ENCODE measurements at places on chromosomes 5 and 9.

- no peak for DNase-seq
Measured at GRCh38 chr5:17379100-17379951, 118.7 kb upstream of the TAF11L2 start.

DNA sequence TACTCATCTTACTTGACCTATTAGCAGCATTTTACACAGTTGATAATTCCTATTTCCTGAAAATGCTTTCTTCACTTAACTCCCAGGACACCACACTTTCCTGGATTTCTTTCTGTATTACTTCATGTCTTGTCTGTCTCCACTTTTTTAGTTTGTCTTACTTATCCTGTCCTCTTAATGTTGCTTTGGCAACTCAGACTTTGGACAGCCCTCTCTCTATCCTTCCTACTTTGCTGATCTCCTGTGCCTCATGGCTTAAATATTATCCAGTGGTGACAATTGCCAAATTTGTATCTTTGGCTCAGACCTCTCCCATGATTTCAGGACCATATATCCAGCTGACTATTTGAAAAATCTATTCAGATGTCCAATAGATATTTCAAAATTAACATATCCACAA lies 39.8 kb upstream of the NUDT12 start:
- no peak for DNase-seq

GRCh38 chr9:90805006-90805996 lies 3.7 kb downstream of the SYK start:
- DNase-seq = no peak

- no peak for DNase-seq
Measured at GRCh38 chr5:93572608-93573353, 8.2 kb downstream of the NR2F1-AS1 start.

GRCh38 chr5:125961150-125961549 lies 462.1 kb upstream of the GRAMD2B start:
- DNase-seq = no peak

- no peak for DNase-seq
Measured at GRCh38 chr5:98768160-98768959, 5.1 kb upstream of the RGMB start.

DNA sequence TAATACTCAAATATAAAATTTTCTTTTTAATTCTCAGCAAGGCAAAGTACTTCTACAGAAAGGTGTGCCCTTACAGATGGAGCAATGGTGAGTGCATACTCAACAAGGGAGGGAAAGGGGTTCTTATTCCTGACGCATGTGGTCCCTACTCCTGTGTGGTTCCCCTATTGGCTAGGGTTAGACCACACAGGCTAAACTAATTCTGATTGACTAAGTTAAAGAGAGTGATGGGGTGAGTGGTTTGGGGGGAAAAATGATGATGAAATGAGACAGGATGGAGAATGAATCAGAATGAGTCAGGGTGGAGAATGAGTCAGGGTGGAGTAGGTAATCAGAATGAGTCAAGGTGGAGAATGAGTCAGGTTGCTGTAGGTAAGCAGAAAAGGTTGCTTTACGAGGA lies 22.9 kb upstream of the HMGCS1 start:
- DNase-seq = no peak

- no peak for DNase-seq
Measured at GRCh38 chr5:28488752-28489151, 1450.4 kb upstream of the CDH9 start.

- DNase-seq = no peak
Measured at GRCh38 chr9:106291786-106292185, 571.2 kb upstream of the ZNF462 start.

DNA sequence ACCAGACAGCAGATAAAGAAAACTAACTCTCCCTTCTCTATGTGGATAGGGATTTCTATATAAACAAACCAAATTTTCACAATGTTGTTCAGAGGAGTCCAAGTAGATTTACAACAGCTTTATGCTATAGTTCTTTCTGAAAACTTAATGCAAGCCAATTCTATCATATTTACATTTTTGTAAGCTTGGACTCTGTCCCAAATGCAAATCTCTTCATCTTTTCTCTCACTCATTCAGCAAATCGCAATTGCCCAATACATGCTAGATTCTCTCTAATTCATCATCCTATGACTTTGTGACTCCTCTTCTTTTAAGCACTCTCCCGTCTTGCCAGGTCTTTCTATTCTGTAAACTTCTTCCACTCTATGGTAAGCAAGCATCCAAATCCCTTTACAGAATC lies 39.1 kb upstream of the UGT3A2 start:
- DNase-seq = no peak

DNA sequence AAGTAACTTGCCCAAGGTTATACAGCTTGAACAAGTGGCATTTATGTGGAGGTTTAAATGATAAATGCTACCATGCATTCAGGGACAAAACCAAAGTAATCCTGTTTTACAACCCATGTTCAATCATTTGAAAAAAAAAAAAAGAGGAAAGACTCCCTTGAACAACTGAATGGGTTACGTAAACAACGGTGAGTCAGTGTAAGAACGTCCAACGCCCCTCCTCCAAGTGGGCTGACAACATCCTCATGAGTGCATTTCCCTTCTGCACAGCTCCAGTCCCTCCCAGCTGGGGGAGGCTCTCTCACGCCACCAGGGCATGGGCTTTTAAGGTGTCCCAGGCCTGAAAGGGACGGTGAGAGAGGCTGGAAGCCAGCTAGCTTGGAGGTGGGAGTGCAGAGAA lies 90.0 kb downstream of the PRRT1B start:
- peak; percentile 72 for DNase-seq

GRCh38 chr5:77104813-77105212 lies 17.7 kb upstream of the ZBED3 start:
- no peak for DNase-seq

GRCh38 chr9:121253821-121254501 lies 14.0 kb upstream of the GSN start:
- no peak for DNase-seq

GRCh38 chr5:40570408-40571129 lies 109.1 kb upstream of the PTGER4 start:
- DNase-seq = no peak

GRCh38 chr9:111728617-111729366 lies 65.9 kb downstream of the SHOC1 start:
- no peak for DNase-seq

- no peak for DNase-seq
Measured at GRCh38 chr5:30539004-30539634, 654.4 kb upstream of the CDH6 start.

DNA sequence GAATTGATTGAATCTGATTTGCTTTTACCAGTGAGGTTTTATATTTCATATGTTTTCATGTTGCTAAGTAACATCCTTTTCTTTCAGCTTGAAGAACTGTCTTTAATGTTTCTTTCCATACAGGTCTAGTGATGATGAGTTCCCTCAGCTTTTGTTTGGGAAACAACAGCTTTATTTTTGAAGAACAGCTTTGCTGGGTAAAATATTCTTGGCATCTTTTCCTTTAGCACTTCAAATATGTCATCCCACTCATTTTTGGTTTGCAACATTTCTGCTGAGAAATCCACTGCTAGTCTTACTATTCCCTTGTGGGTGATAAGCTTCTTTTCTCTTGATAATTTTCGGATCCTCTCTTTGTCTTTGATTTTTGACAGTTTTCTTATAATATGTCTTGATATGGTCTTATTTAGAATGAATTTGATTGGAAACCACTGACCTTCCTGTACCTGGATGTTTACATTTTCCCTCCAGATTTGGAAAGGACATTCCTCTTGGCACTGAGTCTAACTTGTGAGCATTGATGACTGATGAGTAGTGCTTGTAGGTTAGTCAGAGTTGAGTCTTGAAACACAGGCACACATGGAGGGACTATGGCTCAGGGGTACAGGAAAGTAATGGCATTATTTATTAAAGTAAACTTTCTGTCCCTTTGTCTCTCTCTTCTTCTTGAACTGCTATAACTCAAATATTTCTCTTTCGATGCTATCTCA lies 220.3 kb downstream of the SPATA31D1 start:
- no peak for DNase-seq

DNA sequence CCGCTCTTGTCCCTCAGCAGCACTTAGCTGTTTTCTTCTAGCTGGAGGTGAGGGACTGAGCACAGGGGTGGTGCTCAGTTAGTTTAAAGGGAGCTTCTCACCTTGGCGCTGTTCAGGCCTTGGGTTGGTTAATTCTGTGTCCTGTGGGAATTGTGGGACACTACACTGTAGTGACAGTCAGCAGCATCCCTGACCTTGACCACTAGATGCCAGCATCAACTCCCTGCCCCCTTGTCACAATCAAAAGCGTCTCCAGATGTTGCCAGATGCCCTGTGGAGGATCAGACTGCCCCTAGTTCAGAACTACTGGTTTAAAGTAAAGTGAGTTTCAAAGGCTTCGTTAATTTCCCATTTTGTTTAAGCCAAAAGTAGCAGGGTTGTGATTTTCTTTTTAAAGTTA lies 65.5 kb upstream of the DMRT3 start:
- DNase-seq = no peak

GRCh38 chr5:1465966-1466471 lies 20.8 kb upstream of the SLC6A3 start:
- DNase-seq = no peak

GRCh38 chr9:93058355-93059010 lies at the start of gene SUSD3:
Gene SUSD3 (plus strand): TSS chr9:93058701. CDS start chr9:93058743, 42 bp downstream.
- DNase-seq = peak; percentile 59

DNA sequence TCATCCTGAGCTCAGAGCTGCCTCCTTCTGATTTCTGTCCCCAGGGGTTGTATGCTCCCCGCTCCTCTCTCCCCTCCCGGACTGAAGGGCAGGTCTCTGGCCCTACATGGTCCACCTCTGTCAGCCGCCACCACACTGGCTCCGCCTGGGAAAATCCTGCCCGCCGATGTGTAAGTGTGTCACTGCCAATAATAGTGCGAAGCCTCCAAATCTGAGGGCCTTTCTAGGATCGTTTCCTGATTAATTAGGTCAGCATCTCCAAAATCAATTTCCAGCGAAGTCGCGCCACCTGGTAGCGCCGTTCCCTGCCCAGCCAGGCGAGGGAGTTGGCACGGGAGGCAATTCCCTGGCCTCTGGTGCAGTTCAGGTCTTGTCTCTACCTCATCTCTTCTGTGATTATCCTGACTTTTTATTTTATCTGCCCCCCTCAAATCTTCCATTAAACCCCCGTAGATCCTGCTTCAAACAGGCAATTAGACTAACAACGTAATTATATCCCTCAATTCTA lies 73.5 kb downstream of the ZNF618 start:
- DNase-seq = no peak

- DNase-seq = no peak
Measured at GRCh38 chr5:12169536-12169935, 265.3 kb upstream of the CTNND2 start.

DNA sequence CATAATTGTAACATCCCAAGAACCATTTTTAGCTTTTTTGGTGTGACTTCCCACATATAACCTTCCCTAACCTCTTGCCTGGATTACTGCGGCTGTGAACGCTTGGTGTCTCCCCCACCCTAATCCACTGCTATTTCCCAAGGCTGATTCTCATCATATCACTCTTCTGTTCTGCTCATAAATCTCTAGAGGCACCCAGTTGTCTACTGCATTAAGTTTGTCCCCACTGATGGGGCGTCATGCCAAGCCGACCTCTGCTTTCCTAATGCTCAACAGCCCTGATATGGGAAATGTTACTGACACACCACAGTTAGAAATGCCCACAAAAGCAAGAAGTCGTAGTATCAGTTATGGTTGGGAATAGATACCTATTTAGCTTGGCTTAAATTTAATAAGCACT lies 24.4 kb downstream of the NPR3 start:
- no peak for DNase-seq

DNA sequence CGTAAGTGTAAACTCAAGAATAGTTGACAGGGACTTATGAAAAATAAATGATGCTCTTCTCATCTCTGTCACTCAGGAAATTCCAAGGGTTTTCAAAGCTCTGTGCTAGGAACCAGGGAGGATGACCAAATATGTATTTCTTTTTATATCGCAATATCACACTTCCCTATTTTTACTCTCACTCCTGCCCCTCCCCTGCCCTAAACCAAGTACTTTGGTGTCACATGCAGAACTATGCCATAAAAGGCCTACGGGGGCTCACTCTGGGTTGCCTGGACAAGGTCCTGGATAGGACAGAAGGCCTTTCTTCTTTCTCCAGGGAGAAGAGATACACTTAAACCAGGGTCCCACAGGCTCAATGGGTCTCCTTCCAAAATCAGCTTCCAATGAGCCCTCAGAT lies 8.3 kb upstream of the RETREG1 start:
- no peak for DNase-seq

- peak; percentile 54 for DNase-seq
Measured at GRCh38 chr9:133135146-133135745, 14.2 kb upstream of the RALGDS start.

GRCh38 chr5:56951126-56951945 lies 587 bp downstream of the MIER3 start:
- DNase-seq = peak; percentile 12

- DNase-seq = no peak
Measured at GRCh38 chr5:126487596-126487995, 64.4 kb downstream of the GRAMD2B start.

- no peak for DNase-seq
Measured at GRCh38 chr5:43270645-43271044, 42.6 kb downstream of the HMGCS1 start.

DNA sequence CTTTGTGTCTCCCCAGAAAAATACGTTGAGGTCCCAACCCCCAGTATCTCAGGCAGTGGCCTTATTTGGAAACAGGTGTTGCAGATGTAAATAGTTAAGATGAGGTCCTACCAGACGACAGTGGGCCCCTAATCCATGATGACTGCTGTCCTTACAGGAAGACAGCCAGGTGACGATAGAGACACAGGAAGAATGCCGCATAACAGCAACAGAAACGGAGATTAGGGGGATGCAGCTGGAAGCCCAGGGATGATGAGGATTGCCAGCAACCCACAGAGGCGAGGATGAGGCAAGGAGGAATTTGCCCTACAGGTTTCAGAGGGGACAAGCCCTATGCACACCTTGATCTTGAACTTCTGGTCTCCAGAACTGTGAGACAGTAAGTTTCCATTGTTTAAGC lies 46.5 kb downstream of the ROPN1L start:
- no peak for DNase-seq

- DNase-seq = no peak
Measured at GRCh38 chr9:121818016-121818661, 166.7 kb downstream of the DAB2IP start.

DNA sequence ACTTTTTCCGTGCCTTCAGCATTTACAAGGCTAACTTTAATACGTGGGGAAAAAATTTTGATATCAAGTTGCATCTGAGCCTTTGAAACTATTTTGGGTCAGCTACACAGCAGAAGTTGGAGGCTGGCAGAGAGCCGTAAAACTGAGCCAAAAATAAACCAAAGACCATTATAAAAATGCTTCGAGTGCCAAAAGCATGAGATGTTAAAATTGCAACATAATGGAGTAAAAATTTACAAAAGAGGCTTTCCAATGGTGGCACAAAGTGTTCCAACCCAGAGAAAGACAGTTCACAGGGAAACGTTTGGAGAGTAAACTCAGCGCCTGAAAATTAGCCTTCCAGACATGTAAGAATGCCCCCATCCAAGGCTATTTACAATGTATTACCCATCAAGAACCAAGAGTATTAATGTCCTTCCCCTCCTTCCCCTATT lies 190.3 kb downstream of the TLE1 start:
- DNase-seq = no peak

Measured in effector CD4-positive, alpha-beta T cell (primary cell).